ENCODE measurements at places on chromosomes 3 and 15. TPM values are rescaled to one million over a fixed set of nuclear protein-coding genes. Genes with fewer than 3 reads are reported as not detected.

The CADM2 gene
- 12.8 TPM for total RNA-seq

The CCR3 gene
- not detected for total RNA-seq

The C3orf20 gene
- total RNA-seq = not detected

The EPB42 gene
- not detected for total RNA-seq

The SLC25A20 gene
- 21.9 TPM for total RNA-seq

The STXBP5L gene
- 11.4 TPM for total RNA-seq

The CCDC54 gene
- total RNA-seq = not detected

The CLDN11 gene
- total RNA-seq = 22.2 TPM

The LRRC2 gene
- total RNA-seq = 3.6 TPM

The CTXN2 gene
- not detected for total RNA-seq

The C3orf52 gene
- 0.99 TPM for total RNA-seq

The BFSP2 gene
- total RNA-seq = not detected

The LMAN1L gene
- not detected for total RNA-seq

The PLSCR4 gene
- 58.8 TPM for total RNA-seq

The NR1I2 gene
- not detected for total RNA-seq

The PFN2 gene
- total RNA-seq = 37.5 TPM

The DHFR2 gene
- total RNA-seq = 5.4 TPM

The CNTN3 gene
- 3.3 TPM for total RNA-seq

The DGKG gene
- 30.7 TPM for total RNA-seq

The POTEB2 gene
- not detected for total RNA-seq

The EAF1 gene
- total RNA-seq = 17.8 TPM

The GTF2E1 gene
- 12.1 TPM for total RNA-seq

The COL6A5 gene
- not detected for total RNA-seq

The MAP1A gene
- total RNA-seq = 61.2 TPM

The ISLR gene
- total RNA-seq = 71.4 TPM

The TP63 gene
- total RNA-seq = under 0.01 TPM

The ZMYND10 gene
- not detected for total RNA-seq

The ATP2C1 gene
- total RNA-seq = 35.2 TPM

The DENND4A gene
- 44.3 TPM for total RNA-seq

The ACTC1 gene
- total RNA-seq = 0.49 TPM

The DPPA4 gene
- total RNA-seq = not detected

The EIF4G1 gene
- 197 TPM for total RNA-seq

The CDCP1 gene
- total RNA-seq = 0.81 TPM

The DNAJA4 gene
- total RNA-seq = 11.4 TPM

The PPP2R3A gene
- 32.9 TPM for total RNA-seq

The LDHAL6B gene
- not detected for total RNA-seq

The APBA2 gene
- total RNA-seq = 1.4 TPM

The CLRN1 gene
- total RNA-seq = not detected

The SMCO1 gene
- not detected for total RNA-seq

The CCR9 gene
- not detected for total RNA-seq

The CISH gene
- total RNA-seq = 17.0 TPM

The MOBP gene
- not detected for total RNA-seq

The HRH1 gene
- 3.9 TPM for total RNA-seq

Data from sigmoid colon (tissue), 7 donors.